ENCODE measurements at places on chromosomes 5 and 9.

DNA sequence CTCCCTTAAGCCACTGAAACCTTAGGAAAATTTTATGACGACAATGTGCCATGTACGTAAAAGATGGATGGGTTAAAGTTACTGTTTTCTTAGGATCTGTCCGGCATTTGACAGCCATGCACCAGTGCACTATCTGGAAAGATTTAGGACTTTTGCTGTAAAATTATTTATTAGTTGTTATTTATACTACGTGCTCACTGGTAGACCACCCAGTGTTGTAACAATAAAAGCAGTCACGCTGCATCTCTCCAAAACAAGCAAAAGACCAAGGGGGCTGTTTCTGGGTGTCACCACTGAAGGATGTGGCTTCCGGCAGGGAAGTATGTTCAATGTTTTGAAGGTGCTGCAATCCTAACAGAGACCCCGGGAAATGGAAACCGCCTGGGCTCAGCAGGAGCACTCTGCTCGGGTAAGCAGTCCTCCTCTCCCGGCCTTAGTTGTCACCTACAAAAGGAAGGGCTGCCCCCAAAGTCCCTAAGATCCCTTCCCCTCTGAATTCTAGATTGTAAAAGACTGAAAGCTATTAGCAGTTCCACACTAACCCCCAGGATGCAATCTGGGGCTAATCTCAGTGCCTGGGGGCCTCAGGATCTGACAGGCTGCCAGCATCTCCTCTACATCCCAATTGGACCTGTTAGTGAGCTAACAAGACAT, 38.6 kb downstream of the SAXO1 start:
- DNase-seq, result no peak

DNA sequence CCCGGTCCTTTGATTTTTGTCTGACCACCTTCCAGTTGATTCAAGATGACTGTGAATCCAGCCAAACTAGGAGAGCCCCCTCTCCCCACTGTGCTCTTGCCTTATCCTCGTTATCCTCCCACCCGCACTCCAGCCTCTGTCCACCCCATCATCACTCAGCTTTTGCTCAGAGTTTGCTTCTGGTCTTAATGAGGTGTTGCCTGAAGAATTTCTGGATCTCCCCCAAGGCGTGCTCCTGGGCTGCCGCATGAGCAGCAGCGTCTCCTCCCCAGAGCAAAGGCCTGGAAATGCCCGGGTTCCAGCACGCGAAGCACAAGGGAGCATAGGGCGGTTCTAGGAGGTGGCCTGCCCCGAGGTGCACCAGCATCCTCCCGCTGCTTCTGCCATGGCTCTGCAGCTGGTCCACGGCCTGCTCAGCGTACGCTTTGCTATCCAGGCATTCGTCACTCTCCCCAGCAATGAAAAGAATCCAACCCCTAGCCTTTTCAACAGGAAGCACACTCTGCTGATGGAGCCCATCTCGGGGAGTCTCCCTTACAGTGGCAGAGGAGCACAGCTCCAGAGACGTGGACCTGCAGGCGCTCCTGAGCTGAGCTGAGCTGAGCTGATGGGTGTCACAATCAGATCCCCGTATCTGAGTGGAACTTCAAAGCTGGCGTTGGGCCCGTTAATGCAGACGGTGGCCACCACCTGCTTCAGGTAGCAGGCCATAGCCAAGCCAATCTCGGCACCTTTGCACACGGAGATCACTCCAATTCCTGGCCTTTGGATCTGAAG, 50.7 kb downstream of the BAAT start:
- no peak for DNase-seq

- no peak for DNase-seq
Observed at GRCh38 chr5:141486091-141486490, 1.3 kb downstream of the PCDHGC4 start.

DNA sequence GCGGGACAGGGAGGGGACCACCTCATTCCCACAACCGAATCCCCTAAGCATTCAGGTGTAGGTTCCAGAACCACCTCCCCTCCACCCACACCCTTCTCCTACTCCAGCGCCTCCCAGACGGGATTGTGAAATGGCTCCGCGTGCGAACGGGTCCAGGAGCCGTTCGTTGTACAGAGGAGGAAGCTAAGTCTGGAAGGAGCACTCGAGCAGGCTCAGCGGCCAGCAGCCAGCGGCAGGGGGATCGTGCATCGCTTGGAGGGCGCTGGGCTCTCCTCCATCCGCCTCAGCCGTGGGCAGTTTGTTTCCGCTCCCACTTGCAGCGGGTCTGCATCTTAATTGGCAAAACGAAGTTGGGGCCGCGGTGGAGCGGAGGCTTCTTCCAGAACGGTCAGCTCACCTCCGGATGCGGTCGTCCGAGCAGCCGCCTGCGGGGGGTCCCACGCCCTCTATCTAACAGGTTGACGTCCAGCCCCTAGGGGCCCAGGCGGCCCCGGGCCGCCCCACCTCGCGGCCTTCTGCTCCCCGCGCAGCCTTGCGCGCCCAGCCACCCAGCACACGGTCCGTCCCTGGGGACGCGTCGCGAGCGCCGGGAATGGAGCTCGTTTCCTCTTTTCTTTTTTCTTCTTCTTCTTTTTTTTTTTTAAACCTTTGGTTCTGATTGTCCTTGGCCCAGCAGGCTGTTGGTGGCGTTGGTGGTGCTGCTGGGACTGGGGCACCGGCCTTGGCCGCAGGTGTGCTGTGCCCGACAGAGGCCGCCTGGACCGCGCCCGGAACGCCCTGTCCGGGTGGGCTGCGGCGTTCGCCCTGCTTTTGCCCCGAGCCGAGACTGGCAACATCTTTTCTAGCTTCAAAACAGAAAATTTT, 3.9 kb upstream of the BARX1 start:
- DNase-seq, result peak; percentile 10

DNA sequence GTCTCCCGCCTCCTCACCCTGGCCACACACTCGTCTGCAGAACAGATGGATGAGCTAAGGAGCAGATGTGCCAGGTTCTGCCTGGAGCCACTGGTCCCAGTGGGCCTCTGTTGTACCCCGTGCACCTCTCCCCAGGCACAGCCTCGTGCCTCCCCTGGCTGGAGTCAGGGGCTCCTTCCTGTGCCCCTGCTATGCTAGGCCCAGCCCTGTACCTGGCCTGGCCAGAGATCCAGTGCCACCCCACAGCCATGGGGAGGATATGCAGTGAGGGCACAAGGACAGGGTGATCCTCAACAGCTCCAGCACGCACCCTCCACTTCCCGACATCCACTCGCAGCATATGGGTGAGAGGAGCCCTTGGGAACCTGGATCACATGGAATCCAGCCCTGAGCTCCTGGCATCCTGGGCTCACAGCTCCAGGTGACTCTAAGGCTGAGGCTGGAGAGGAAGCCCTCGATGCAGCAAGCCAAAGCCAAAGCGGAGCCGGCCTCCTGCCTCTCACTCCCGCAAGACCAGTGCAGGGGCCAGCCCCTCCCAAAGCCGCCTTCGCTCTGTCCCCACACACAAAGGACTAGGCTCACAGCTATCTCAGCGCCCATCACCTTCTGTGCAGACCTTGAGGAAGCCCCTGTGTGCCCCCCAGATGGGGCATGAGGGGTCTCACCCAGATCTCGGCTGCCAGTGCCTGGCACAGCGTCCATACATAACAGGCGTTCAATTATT, 23.7 kb upstream of the ADAMTS2 start:
- no peak for DNase-seq

DNA sequence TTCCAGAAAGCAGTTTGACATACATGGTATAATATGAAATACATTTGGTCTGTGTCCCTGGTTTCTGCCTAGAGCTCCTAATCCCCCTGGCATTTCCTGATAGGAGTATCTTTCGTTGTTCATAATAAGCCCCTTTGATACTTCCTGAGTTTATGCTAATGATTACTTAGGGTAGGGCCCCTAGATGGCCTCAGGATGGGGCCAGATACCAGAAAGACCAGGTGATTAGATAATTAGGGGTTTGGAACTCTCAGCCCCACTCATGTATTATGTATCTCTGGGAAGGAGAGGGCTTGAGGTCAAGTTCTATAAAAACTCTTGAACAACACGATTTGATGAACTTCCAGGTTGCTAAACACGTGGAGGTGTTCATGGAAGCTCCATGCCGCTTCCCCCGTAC, 163.3 kb upstream of the ZNF608 start:
- no peak for DNase-seq

GRCh38 chr9:80125731-80126264, 554.0 kb downstream of the TLE4 start:
- no peak for DNase-seq

GRCh38 chr9:70257991-70258691, 637 bp upstream of the SMC5 start:
- DNase-seq, result peak; percentile 43

GRCh38 chr5:119453040-119453373, 710 bp downstream of the HSD17B4 start:
- DNase-seq, result peak; percentile 11

- no peak for DNase-seq
Observed at GRCh38 chr9:95409650-95410426, 92.3 kb upstream of the FANCC start.

- no peak for DNase-seq
Observed at GRCh38 chr5:147286296-147286695, 51.5 kb downstream of the STK32A start.
